NCI-H187 (cell line): ENCODE measurements at places on chromosomes 7 and 10.
A peak's percentile ranks its signal among the peaks of the same experiment; 100 is the strongest.

DNA sequence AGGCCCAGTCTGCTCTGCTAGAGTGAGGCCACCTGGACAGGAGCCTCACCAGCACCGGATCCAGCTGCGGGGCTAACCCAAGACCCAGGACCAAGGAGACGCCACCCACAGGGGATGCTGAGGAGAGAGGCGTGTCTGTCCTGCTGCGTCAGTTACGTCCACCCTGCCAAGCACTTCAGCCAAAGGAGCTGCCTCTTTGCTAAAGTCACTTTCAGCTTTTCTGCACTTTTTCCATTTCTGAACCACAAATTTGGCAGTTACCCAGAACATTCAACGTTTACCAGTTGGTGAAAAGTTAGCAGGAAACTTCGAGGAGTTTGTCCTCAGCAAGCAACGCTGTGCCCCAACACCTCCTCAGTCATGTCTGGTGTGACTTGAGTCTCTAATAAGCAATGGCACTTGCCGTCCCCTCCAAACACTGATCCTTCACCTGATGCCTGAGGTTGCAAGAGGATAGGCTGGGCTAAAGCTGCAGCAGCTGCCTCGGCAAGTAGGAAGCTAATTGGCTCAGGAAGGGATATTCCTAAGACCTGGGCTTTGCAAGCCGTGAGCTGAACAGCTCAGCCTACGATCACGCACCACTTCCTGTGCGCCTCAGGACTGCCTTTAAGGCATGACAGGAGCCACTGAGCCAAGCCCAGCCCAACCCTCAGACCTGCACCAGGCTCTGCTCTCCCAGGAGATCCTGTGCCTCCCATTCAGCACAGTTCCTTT lies 40.1 kb downstream of the KCNH2 start:
- peak; percentile 26 for DNase-seq

DNA sequence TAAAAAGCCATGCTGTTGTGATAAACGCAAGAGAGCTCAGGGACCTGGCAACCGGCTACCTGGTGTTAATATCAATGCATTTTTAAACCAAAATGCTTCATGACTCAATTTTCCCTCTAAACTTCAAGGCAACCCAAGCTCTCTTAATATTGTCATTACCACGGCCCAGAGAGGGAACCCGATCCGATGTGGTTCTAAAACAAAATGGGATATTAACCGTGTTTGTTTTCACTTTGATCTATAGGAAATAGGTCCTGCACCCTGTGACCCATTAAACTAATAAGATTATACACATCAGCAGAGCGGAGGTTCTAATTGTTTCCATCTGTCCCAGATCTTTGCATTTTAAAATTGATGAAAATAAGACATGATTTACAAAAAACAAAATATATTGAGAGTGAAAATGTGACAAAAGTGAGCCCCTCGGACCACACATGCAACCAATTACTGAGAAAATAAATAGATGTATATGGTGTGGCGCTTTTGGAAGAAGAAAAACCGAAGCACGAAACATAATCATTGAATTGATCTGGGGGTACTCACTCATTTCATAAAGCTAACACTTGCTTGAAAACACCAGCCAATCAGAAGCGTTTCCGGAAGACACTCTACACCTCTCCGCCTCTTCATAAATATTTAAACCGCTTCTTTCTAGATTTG lies 290.3 kb upstream of the NFE2L3 start:
- DNase-seq: no peak

DNA sequence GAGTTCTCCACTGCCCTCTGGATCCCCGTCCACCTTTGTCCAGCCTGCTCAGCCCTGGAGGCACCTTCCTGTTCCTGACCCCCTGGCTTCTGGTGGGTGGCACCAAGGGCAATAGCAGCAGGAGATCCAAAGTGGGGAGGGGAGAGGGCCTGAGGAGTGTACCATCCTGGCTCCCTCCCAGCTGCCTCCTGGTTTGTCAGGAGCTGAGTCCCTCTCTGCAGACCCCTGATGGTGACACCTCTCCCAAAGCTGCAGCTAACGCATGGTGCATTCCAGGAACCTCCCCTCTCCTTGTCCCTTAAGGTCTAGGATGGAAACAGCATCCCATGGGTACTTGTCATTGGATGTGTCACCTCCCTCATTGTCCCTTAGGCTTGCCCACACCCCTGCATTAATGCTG lies 39.6 kb downstream of the VSTM4 start:
- no peak for DNase-seq

GRCh38 chr10:16408379-16408778 lies 28.4 kb upstream of the PTER start:
- DNase-seq: no peak

GRCh38 chr10:22714479-22715289 lies at the start of gene PIP4K2A:
Gene PIP4K2A (minus strand): TSS chr10:22714578. CDS start chr10:22714326, 252 bp downstream.
- DNase-seq: peak; percentile 17

DNA sequence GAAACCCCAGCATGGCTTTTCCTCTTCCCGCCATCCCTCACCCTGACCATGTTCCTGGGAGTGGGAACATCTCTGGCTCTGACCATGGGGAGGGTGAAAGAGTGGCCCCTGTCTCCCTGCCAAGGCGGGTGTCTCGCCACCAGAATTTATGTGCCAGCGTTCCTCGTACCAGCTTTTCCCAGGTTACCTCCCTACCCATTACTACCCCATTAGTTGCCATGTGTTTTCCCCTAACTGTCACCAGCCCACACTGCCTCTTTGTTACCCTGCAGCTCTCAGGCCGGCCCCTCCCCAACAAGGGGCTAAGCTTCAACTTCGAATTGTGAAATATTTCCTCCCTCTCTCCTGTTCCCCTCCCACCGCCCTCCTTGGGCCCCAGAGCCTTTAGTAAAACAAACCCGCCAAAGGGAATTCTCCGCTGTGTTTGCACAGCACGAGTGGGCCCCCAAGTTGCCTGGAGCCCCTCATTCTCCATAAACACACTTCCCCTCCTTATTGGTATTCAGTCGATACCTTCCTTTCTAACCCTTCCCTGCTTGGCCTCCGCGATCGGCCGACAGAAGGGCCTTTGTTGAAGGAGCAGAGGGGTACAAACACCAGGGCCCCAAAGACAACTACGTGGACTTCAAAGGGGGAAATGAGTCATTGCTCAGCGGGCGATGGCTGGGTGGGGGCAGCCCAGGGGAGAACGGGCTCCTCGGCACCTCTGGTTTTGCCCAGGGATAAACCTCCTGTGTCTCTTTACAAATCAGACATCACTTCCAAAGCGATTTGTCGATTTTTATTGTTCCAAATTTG lies 45.5 kb downstream of the SLIT1 start:
- no peak for DNase-seq

DNA sequence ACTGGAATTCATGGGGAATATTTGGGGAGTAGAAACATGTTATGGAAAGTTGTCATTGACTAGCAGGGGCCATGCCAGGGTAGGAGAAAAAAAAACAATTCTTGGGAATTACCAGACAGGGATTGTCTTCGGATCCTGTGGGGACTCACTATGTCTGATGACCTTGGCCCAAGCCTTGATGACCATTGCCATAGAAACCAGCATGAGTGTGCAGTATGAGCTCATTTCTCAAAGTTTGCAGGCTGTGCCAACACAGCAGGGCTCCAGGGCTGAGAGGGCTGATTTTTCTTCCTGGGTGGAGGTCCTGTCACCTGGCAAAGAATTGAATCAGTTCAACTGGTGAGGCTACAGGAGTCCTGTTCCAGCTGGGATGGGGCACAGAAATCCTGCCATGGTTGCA lies 198.3 kb downstream of the ADRA2A start:
- DNase-seq: no peak

- DNase-seq: no peak
Measured at GRCh38 chr7:155312633-155313032, 15.0 kb downstream of the INSIG1 start.
